ENCODE measurements at places on chromosomes 5 and 9.

DNA sequence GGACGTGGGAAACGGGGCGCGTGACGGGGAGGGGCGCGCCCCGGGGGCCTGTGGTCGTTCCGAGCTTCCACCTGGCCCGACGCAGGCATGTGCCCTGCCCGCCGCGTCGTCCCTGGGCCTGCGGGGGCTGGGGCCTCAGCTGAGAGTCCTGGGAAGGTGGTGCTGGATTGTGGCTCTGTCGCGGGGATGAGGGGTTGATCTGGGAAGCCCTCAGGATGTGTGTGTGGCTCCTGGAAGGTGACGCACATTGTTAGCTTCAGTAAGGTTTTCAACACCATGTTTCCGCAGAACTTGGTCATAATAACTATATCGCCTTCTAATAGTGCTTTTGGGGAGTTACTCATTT, 589.1 kb downstream of the MTRR start:
- DNase-seq = peak; percentile 18

DNA sequence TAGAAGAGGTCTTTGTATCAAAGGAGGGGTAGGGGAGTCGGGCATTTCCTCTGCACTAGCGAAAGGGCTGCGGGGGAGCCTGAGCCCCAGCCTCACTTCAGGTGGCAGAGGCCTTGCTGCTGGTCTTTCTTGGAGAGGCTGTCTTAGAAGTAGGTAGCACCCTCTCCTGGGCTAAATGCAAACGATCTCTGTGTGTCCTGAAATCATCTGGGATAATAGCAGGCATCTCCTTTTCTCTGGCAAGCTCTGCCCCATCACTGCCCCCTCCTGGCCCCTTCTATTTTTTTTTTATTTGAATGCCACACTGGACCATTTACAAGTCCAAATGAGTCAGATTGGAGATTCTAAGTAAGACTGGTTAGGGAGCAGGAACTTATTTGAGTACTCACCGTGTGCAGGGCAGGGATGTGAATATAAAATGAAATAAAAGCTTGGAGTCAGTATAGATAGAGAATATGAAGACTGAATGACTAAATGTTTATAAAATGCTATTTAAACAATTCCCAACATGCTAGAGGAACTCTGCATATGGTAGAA, 137.1 kb downstream of the FGF1 start:
- peak; percentile 87 for DNase-seq

DNA sequence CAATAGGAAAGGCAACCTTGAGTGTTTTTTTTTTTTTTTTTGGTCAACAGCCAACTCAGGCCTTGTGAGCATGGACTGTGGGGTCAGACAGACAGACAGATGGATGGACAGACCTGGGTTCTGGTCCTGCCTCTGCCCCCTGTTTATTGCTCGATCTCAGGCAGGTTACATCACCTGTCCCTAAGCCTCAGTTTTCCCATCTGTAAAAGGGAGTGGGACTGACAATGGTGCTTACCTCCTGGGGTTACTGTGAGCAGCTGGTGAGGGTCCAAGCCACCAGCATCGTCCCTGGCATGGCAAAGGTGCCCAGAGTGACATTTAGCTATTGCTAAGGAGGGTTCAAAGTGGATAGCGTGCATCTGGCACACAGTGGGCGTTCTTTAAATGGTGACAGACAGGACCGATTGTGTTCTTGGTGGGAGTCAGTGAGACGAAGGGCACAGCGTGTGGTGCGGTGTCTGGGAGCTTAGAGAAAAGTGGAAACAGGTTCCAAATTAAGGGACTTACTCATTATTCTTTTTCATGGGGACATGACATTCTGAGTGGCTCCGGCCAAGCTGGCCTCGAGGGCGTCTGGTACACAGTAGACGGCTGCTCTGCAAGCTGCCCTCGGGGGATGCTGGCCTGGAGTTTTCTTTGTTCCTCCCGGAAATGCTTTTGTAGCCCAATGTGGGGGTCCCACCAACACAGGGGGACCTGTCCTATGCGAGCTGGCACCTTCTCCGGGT, 72.1 kb downstream of the COL27A1 start:
- DNase-seq = no peak

GRCh38 chr9:125663127-125663526, 43.9 kb downstream of the MAPKAP1 start:
- peak; percentile 61 for DNase-seq

GRCh38 chr5:16907270-16907669, 28.8 kb downstream of the MYO10 start:
- DNase-seq = no peak

- DNase-seq = peak; percentile 61
Measured at GRCh38 chr9:72305102-72305546, 59.9 kb downstream of the ZFAND5 start.

GRCh38 chr9:131500939-131501541, 1.7 kb upstream of the POMT1 start:
- DNase-seq = peak; percentile 58

DNA sequence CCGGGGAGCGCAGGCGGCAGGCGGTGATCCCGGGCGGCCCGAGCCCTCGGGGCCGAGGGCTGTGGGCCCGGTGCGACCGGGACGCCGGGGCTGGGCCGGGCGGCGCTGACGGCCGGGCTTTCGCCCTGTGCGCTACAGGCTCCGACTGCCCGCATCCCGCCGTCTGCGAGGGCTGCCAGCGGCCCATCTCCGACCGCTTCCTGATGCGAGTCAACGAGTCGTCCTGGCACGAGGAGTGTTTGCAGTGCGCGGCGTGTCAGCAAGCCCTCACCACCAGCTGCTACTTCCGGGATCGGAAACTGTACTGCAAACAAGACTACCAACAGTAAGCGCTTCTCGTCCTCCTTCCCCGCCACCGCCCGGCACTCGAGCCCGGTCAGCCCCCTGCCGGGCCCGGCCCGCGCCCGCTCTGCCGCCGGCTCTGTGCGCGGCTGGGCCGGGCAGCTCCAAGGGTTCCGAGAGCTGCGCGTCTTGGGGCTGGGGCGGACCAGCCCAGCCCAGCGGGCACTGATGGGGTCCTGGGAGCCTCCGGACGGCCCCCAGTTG, 1.6 kb downstream of the LMX1B start:
- DNase-seq = no peak

- DNase-seq = no peak
Measured at GRCh38 chr5:177505075-177505474, 4.6 kb downstream of the DOK3 start.
